Naive thymus-derived CD8-positive, alpha-beta T cell (primary cell): ENCODE measurements at places on chromosomes 4 and X. TPM values are rescaled to one million over a fixed set of nuclear protein-coding genes. Genes with fewer than 3 reads are reported as not detected.

AWAT2 gene
- polyA plus RNA-seq: not detected

EMCN gene
- polyA plus RNA-seq: not detected

DUSP9 gene
- not detected for polyA plus RNA-seq

RAB41 gene
- polyA plus RNA-seq: not detected

RTL3 gene
- polyA plus RNA-seq: not detected

DNA sequence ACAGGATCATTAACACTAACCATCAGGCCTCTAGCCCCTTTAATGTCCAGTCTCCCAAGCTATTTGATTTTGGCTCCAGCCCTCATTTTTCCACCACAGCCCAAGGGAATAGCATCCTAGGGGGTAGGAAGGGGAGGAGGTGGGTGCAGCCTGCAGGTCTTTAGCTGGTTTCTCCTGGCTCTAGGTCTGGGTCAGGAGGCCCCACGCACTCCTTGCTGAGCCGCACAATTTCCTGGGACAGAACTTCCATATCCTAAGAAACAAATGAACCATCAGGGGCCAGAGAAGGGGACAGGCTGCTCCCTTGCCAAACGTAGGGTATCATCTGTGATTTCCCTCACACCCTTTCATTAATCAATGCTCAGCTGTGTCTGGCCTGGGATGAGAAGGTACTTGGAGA, 2.4 kb upstream of the KCND1 start:
- H3K27me3 ChIP-seq: no peaks in the 10 kb centered on the region
- H3K4me3 ChIP-seq: no peak overlapping the region
- peaks cover 8% of the 10 kb centered on the region for H3K4me1 ChIP-seq
- no peak overlapping the region for H3K27ac ChIP-seq
- DNase-seq: no peak

DNA sequence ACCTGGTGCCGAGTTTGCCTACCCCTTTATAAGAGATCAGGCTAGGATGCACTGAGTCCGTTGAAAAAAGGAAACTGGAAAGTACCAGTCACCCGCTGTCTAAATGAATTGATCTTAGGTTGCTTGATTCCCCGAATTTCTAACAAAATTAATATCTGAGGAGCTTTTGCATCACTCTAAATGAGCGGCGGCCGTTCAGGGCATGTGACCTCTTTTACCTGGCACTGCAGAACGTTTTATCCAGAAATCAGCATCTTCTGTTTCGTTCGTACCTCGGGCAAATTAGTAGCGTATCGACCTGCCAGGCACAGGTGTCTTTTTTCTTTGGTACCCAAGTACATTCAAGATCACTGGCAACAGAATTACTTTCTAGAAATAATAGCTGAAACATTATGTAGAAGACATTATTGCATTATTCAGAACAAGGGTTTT, 876 bp downstream of the KLHL2 start:
- peak overlapping the region; percentile 76 for H3K4me3 ChIP-seq
- no peaks in the 10 kb centered on the region for H3K36me3 ChIP-seq
- peak; percentile 30 for DNase-seq

- H3K27ac ChIP-seq: no peak overlapping the region
- no peaks in the 10 kb centered on the region for H3K4me1 ChIP-seq
- H3K4me3 ChIP-seq: no peak overlapping the region
- peaks cover 34% of the 10 kb centered on the region for H3K27me3 ChIP-seq
- H3K36me3 ChIP-seq: no peaks in the 10 kb centered on the region
- DNase-seq: no peak
Observed at GRCh38 chr4:18321956-18322530, 300.5 kb upstream of the LCORL start.

DNA sequence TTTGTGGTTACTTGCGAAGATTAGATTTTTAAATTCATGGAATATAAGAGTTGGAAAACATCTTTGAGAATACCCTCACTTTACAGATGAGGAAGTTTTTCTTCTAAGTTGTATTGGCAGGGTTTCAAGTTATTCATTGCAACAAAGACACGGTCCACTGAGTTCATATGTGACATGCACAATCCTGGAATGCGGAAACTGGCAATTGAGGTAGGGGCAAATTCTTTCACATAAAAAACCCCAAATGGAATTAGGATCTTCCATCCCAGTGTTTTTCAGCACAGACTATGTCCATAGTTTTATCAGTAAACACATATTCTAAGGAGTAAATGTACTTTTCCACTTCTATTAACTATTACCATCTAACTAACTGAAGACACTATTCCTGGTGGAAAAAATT, 81.8 kb upstream of the NAP1L5 start:
- no peak for DNase-seq
- H3K27ac ChIP-seq: no peak overlapping the region
- H3K36me3 ChIP-seq: no peaks in the 10 kb centered on the region
- no peaks in the 10 kb centered on the region for H3K27me3 ChIP-seq

DNA sequence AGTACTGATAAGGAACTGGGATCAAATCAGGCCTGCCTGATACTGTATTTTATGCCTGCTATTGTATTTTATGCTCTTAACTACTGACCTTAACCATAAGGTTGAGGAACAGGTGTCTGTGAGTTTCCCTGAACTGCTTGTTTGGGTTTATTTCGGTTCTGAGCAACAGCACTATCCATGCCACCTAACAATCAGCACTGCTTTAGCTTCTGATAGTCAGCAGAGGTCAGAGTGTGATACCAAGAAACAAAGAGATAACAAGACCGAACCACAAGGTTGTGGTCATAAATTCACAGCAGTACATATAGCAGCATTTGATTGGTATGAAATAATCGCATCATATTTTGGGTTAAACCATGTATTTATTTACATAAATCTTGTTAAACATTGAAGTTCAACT, 362.2 kb downstream of the FGF13 start:
- H3K4me1 ChIP-seq: no peaks in the 10 kb centered on the region
- H3K27ac ChIP-seq: no peak overlapping the region
- no peak for DNase-seq
- no peaks in the 10 kb centered on the region for H3K36me3 ChIP-seq
- no peak overlapping the region for H3K4me3 ChIP-seq

- peaks cover 51% of the 10 kb centered on the region for H3K27me3 ChIP-seq
- peak within 1 kb of the TSS; percentile 62 for H3K4me3 ChIP-seq
- H3K4me1 ChIP-seq: peaks cover 22% of the 10 kb centered on the region
- H3K27ac ChIP-seq: peak within 1 kb of the TSS; percentile 80
- no peak for DNase-seq
Observed at GRCh38 chr4:4226606-4227438, at the start of gene OTOP1. OTOP1 (minus strand) TSS chr4:4226929; CDS start chr4:4226864, 65 bp downstream.

- H3K27ac ChIP-seq: no peak overlapping the region
- no peaks in the 10 kb centered on the region for H3K27me3 ChIP-seq
- no peak for DNase-seq
- no peaks in the 10 kb centered on the region for H3K36me3 ChIP-seq
- H3K4me1 ChIP-seq: no peaks in the 10 kb centered on the region
Observed at GRCh38 chr4:31156221-31156620, 436.1 kb downstream of the PCDH7 start.

- DNase-seq: no peak
- no peaks in the 10 kb centered on the region for H3K4me1 ChIP-seq
- H3K27ac ChIP-seq: no peak overlapping the region
- H3K27me3 ChIP-seq: no peaks in the 10 kb centered on the region
- no peak overlapping the region for H3K4me3 ChIP-seq
- no peaks in the 10 kb centered on the region for H3K36me3 ChIP-seq
Observed at GRCh38 chr4:15665753-15666365, 10.7 kb upstream of the FBXL5 start.

GRCh38 chr4:153447175-153447905, 18.8 kb upstream of the TMEM131L start:
- peak overlapping the region; percentile 88 for H3K27ac ChIP-seq
- peaks cover 13% of the 10 kb centered on the region for H3K4me1 ChIP-seq
- no peak overlapping the region for H3K4me3 ChIP-seq
- DNase-seq: no peak
- no peaks in the 10 kb centered on the region for H3K27me3 ChIP-seq

GRCh38 chr4:24475756-24476155, 108.6 kb downstream of the DHX15 start:
- no peak overlapping the region for H3K27ac ChIP-seq
- no peak for DNase-seq
- H3K4me1 ChIP-seq: peaks cover 32% of the 10 kb centered on the region
- peaks cover 47% of the 10 kb centered on the region for H3K27me3 ChIP-seq

DNA sequence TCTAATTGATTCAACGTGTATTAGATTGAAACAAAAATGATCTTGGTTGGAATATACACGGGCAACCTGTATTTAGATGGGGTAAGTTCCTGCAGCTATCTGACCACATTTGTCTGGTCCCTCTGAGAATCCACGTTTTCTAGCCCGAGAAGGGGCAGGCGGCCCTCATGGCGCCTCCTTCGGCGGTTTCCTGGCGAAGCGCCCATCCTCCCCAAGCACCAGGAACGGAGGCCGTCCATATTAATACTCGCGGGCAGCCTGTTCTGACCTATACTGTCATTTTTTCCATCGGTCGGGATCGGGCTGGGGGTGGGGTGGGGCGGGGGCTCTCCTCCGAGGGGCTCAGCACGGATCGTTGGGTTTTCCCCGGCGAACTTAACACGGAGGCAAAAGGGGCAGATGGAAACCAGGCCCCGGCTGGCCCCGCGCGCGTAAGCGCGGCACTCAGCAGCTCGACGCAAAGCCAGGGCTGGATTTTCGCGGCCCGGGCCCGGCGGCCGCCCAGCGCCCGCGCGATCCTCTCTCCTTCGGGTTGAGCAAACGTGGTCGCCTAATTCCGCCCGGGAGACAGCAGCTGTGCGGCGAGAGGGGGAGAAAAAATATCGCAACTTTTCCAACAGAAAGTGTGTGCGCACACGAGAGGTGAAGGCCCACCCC, 77.2 kb upstream of the BCOR start:
- H3K4me3 ChIP-seq: peak overlapping the region; percentile 90
- H3K27me3 ChIP-seq: no peaks in the 10 kb centered on the region
- DNase-seq: peak; percentile 40
- H3K4me1 ChIP-seq: peaks cover 47% of the 10 kb centered on the region
- peak overlapping the region; percentile 99 for H3K27ac ChIP-seq

DNA sequence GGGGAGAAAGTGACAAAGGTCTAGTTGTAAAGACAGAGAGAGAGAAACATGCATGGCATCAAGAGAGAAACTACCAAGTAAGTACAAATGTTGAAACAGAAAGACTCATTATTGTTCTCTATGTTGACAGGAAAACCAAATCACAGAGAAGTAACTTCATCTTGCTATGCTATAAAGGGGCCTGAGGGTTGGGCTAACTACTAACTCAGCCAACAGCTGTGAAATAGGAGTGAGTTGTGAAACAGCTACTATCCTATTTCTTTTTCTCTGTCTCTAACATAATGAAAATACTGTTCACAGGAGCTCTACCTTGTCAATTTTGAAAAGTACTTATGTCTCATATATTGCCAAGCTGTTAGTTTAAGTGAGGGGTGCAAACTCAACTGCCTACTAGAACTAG, 65.0 kb downstream of the MTMR8 start:
- no peak overlapping the region for H3K4me3 ChIP-seq
- H3K36me3 ChIP-seq: peaks cover 22% of the 10 kb centered on the region
- no peak overlapping the region for H3K27ac ChIP-seq
- no peaks in the 10 kb centered on the region for H3K4me1 ChIP-seq
- no peak for DNase-seq

- H3K36me3 ChIP-seq: no peaks in the 10 kb centered on the region
- H3K27me3 ChIP-seq: peaks cover 12% of the 10 kb centered on the region
- no peaks in the 10 kb centered on the region for H3K4me1 ChIP-seq
- H3K27ac ChIP-seq: no peak overlapping the region
Observed at GRCh38 chrX:151985955-151986354, 11.5 kb upstream of the GABRE start.

DNA sequence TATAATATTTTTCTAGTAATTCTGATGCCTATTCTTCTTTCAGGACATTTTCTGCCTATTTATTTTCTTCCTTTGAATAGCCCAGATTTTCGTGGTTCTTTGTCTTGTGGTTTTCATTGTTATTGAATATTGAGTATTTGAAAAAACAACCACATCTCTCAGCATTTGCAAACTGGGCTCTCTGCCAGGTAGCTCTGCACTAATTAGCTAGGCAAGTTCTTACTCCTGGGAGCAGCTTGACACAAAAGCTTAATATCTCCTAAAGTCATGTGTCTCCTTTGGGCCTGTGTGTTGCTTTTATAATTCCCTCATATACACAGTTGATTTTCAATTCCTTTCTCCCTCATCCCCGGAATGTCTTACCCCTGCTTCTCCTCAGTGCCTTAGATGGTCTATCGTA, 413.5 kb upstream of the GRIA3 start:
- DNase-seq: no peak
- no peak overlapping the region for H3K4me3 ChIP-seq
- no peak overlapping the region for H3K27ac ChIP-seq
- H3K4me1 ChIP-seq: no peaks in the 10 kb centered on the region

DNA sequence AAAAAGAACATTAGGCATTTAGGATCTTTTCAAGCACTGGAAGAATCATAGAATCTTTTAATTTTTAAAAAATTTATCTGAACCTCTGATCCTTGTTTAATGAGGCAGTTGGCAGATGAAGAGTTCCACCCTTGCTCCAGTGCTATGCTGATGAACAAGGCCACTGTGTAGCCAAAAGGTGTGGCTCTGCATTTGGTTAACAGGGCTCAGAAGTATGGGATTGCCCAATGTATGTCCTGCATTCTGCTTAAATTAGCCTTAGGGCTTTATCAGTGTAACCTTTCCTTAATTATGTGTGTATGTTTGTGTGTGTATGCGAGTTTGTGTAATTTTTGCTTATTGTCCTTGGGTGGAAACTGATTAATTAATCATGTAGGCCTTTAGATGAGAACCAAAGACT, 43.3 kb upstream of the PPM1K start:
- H3K4me1 ChIP-seq: no peaks in the 10 kb centered on the region
- no peaks in the 10 kb centered on the region for H3K36me3 ChIP-seq
- no peak overlapping the region for H3K4me3 ChIP-seq
- H3K27ac ChIP-seq: no peak overlapping the region
- no peaks in the 10 kb centered on the region for H3K27me3 ChIP-seq
- DNase-seq: no peak
